ENCODE measurements at places on chromosomes 5 and 9.

- no peak for DNase-seq
Measured at GRCh38 chr5:78993165-78993564, 8.1 kb upstream of the ARSB start.

- DNase-seq: no peak
Measured at GRCh38 chr5:150318613-150319483, 16.1 kb upstream of the ARSI start.

DNA sequence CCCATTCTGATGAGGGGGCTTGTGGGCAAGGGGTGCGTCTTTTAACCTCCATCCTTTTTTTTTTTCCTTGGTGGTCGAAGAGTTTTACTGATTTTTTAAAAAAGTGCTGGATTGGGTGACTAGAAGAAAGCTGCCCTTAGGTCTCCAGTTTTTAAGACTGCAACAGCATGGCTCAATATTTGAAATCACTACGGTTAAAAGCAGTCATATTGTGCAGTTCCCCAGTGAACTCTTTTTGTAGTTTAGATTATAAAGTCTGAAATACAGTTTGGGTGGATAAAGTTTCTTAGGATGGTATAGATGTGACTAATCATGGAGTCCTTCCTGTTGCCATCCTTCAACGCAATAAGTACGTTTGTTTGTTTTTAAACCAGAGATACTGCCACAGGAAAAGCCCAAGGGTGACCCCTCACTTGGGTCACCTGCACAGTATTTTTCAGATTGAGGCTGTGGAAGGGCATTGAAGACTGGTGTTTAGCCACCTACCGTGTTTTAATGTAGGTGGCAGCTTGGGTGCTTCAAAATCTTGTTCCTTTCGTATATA is 520 bp upstream of the DHFR start:
- DNase-seq: no peak

- no peak for DNase-seq
Measured at GRCh38 chr5:76278261-76278789, 124.8 kb upstream of the IQGAP2 start.

DNA sequence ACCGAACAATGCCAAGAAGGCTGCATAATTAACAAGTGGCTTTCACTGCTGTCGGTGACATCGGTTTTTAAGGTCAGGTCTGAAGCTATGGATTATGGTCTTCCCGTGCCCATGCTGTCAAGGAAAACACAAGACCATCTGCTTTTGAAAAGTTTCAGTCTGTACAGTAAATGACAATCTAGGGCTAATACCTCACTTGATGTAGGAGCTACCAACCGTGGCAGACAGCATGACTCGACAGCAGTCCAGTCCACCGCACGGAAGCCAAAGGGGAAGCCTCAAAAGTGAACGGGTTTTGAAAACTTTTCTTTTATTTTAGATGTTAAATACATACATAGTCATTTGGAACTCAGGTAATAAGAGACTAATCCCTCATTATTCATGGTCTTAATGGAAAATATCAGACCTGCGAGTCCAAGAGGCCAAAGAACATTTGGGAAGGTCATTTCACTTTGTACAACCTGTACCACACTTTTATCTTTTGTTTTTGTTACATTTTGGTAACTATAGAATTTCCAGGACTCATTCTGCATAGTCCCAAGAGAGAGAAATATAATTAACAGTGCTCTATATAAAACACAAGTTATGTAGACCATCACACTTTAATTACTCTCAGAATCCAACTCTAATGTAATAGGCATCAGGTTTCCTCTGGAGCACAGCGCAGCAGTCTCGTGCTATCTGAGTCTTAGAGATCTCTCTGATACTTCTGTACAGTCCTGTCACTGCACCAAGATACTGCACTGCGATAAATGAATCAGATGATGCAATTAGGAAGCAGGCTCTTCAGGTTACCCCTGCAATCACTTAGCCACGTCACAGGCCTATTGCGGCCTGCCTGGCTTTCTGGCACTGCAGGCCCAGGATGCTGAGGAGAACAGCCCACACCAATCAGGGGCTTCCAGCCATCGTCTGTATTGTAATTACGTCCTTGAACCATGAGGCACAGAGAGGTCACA is 184.9 kb downstream of the FANCC start:
- DNase-seq: no peak

DNA sequence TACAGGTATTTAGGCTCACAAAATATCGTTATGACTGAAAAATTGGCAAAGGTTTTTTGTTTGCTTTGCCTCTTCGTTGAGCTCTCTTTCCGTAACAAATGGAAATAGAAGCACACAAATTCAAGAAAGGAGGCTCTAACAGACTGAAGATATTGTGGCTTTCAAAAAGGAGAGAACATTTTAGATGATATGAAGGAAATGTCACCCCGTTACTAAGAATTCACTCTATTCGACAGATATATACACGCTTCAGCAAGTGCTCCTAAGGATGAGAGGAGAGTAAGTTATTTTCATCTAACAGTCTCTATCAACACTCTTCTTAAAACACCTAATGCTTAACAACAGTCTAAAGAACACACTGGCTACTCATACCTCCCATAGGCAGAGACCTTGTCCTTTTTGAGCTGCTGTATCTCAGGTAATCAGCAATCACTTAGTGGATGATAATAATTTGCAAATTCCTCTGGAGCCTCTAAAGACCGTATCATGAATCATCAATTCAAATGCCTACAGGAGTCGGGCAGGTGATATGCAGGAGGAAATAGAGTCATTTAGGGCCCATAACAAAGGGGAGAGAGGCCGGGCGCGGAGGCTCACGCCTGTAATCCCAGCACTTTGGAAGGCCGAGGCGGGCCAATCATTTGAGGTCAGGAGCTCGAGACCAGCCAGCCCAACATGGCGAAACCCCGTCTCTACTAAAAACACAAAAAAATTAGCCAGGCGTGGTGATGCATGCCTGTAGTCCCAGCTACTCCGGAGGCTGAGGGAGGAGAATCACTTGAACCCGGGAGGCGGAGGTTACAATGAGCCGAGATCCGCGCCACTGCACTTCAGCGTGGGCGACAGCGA is 1.4 kb upstream of the HSDL2 start:
- no peak for DNase-seq

- no peak for DNase-seq
Measured at GRCh38 chr9:110890416-110890815, 147.9 kb downstream of the LPAR1 start.

GRCh38 chr5:172493002-172493401 is 38.7 kb upstream of the SH3PXD2B start:
- no peak for DNase-seq

- no peak for DNase-seq
Measured at GRCh38 chr5:54115735-54116403, 194.5 kb downstream of the ARL15 start.

DNA sequence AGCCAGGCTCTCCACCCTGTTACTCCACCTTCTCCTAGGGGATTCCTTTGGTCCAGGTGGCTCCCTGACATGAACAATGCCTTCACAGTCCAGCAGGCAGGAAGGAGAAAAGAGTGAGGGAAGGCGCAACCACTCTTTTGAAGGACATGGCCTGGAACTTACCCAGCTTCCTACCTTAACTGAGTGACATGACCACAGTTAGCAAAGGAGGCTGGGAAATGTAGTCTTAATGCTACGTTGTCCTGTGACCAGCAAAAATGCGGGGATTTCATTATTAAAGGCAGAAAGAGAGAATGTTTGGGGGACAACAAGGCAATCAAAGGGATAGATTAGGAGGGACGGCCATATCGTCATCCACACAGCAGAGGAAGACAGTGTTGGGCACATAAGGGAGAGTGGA is 100.3 kb upstream of the ERCC6L2 start:
- DNase-seq: no peak

DNA sequence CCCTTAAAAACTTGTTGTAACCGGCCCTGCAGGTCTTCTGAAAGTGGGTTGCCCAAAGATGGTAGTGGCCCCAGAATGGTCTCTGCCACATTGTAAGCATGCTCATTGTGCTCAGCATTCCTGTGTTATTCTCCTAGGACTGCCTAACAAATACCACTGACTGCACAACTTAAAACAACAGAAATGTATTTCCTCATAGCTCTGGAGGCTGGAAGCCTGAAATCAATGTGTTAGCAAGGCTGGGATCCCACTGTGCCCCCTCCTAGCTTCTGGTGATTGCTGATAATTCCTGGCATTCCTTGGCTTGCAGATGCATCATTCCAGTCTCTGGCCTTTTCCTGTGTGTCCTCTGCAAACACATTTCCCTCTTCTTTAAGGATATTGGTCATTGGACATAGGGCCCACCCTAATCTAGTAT is 3.4 kb upstream of the GCNT4 start:
- no peak for DNase-seq

GRCh38 chr5:16602182-16602581 is 14.6 kb downstream of the RETREG1 start:
- no peak for DNase-seq

- DNase-seq: no peak
Measured at GRCh38 chr9:120965344-120966012, 38.9 kb upstream of the TRAF1 start.

- DNase-seq: no peak
Measured at GRCh38 chr9:22237497-22238363, 208.9 kb upstream of the DMRTA1 start.

DNA sequence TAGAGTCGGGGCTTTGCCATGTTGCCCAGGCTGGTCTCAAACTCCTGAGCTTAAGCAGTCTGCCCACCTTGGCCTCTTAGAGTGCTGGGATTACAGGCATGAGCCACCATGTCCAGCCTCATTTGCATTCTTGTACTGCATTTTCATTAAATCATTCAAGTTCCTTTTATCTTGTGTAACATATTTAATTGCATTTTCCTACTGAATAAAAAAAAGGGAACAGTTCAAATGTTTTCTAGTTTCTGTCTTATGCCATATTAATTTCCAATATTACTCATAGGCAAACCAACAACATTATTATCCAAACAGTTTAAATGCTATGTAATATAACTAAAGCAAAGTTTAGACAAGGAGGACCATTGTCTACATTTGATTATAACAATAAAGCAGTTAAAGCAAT is 6.1 kb downstream of the SLC31A1 start:
- no peak for DNase-seq

GRCh38 chr5:149126906-149127305 is 14.4 kb upstream of the ABLIM3 start:
- DNase-seq: no peak

DNA sequence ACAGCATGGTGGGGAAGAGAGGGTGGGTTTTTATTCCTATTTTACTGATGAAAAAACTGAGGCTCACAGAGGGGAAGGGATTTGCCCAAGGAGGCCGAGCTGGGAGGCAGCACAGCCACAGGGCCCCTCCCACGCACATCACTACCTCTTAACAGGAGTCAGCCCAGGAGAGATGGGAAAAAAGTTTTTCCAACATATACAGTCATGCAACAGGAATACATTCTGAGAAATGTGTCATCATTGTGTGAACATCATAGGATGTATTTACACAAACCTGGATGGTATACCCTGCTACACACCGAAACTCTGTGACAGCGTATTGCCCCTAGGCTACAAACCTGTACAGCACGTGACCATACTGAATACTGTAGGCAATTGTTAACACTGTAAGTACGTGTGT is 11.6 kb downstream of the TRAF1 start:
- DNase-seq: no peak

DNA sequence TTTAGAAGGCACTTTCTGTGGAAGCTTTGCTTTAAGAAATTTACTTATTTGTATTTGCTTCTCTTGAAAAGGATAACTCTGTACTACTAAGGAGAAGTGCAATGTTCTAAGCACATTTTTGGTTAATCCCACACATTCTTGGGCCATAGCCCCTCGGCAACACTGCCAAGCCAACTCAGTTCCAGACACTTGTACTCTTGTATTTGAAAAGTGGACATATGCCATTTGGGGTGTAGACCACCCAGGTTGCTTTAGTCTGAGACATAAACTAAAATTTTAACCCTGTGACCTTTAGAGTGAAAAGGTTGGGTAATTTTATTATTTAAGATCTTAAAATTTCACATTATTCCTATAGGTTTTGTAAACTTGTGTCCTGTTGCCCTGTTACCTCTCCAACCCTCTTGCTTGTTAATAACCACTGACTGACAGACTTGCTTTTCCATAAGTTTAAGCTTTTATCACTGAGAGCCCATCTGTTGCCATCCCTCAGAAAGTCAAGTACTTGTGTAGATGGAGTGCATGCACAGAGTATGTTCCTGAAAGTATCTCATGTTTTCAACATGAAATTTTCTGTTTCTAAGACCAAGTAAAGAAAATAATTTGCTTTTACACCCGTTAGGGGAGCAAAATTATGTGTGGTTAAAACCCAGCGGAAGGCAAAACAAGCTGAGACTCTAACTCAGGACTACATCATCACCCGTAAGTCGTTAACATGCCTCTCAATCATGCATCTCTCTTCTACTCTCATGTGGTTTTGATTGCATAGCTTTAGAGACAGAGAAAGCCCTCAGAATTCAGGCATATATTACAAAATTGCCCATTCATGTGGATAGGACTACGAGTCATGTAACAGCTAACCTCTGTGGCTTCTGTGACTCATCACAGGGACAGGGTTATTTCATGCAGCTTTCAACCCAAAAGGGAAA is 117.3 kb downstream of the GDNF start:
- DNase-seq: no peak

DNA sequence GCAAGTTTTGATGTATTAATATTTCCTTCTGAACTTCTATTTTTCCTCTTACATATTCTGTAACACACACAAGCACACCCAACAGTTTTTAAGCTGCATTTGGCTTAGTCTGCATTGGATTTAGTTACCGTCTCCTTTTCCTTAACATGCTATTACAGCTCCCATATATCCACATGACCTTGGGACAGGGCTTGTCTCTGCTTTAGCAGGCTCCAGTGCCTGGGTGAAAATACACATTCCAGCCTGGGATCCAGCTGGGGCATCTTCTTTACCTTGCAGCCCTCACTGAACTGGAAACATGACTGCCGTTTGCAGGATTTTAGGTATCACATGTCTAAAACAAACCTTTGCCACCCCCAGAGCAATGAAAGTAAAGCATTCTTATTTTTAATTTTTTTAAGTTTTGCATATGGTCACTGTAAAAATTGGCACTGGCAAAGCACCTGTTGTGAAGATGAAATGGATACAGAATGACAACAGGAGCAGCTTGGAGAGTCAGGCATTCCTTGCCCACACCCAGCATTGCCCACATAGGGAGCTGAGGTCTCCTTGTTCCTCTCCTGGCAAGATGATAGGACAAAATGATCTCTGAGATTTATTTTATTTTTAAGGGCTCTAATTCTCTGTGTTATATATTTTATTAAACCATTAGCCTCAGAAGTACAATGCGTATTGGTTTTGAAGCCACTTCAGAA is 4.0 kb downstream of the GADD45G start:
- no peak for DNase-seq

- DNase-seq: no peak
Measured at GRCh38 chr5:7759257-7759871, 91.6 kb downstream of the CFAP90 start.

Measured in hypothalamus (tissue), 51 donors.